ENCODE measurements at places on chromosomes 6 and 20. TPM values are rescaled to one million over a fixed set of nuclear protein-coding genes. Genes with fewer than 3 reads are reported as not detected.

GRCh38 chr20:7155794-7156193, 388.3 kb downstream of the BMP2 start:
- no peak overlapping the region for H3K4me3 ChIP-seq
- no peak overlapping the region for H3K27ac ChIP-seq
- no peaks in the 10 kb centered on the region for H3K36me3 ChIP-seq
- H3K4me1 ChIP-seq = peaks cover 8% of the 10 kb centered on the region
- no peak for DNase-seq
- no peaks in the 10 kb centered on the region for H3K27me3 ChIP-seq

- no peak overlapping the region for H3K27ac ChIP-seq
- H3K36me3 ChIP-seq = no peaks in the 10 kb centered on the region
- DNase-seq = no peak
- H3K4me3 ChIP-seq = no peak overlapping the region
These were observed 34.3 kb downstream of the SDHAF4 start for GRCh38 chr6:70601014-70601413.

- H3K36me3 ChIP-seq = peaks cover 21% of the 10 kb centered on the region
- no peaks in the 10 kb centered on the region for H3K27me3 ChIP-seq
- no peaks in the 10 kb centered on the region for H3K4me1 ChIP-seq
- no peak overlapping the region for H3K4me3 ChIP-seq
These were observed 64.3 kb downstream of the ITCH start for GRCh38 chr20:34427331-34427730.

GRCh38 chr20:19692100-19692499, 66.0 kb upstream of the RIN2 start:
- H3K27ac ChIP-seq = no peak overlapping the region
- H3K36me3 ChIP-seq = no peaks in the 10 kb centered on the region
- H3K4me1 ChIP-seq = peaks cover 8% of the 10 kb centered on the region

DNA sequence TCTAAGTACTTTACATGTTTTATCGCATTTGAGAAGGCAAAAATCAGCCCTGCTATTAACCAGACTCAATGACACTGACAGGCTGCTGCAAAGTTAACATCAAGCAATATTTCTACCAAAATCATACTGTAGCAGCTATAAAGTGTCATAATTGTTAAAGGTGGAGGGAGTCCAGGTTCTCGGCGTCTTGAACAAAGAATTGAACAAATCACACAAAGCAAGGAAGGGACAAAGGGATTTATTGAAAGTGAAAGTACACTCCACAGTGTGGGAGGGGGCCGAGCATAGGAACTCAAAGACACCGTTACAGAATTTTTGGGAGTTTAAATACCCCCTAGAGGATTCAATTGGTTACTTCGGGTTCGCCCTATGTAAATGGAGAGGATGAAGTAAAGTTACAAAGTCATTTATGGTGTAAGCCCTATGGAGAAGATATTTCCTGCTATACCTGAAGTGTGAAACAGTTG, 12.9 kb upstream of the ZNF391 start:
- H3K4me3 ChIP-seq = peak overlapping the region; percentile 75
- no peaks in the 10 kb centered on the region for H3K36me3 ChIP-seq
- H3K4me1 ChIP-seq = peaks cover 10% of the 10 kb centered on the region

DNA sequence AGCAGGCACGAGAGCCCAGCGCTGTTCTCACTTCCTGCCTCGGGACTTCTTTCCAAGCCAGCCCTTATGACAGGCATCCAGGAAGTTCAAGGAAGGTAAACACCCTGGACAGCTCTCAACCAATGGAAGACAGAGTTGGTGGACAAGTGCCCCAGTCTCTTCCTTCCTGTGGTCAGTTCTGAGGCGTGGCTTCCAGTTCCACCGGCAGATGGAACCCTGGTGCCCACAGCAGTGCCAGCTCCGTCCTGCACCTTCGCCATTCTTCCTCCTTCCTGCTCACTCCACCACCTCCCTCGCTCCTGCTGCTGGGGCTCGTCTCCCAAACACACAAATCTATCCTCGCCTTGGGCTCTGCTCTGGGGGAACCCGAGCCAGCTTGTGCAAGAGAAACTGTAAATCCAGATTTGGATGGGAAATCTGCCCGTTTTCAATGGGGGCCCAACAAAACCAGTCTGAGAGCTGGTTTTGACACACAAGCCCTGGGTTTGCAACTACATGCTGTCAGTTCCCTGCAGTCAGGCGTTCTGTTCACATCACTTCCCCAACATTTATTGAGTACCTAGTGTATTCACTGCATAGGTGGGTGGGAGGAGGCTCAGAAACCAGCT, 162.7 kb downstream of the GRM4 start:
- no peak for DNase-seq
- no peak overlapping the region for H3K4me3 ChIP-seq
- H3K27ac ChIP-seq = no peak overlapping the region
- H3K27me3 ChIP-seq = no peaks in the 10 kb centered on the region
- H3K4me1 ChIP-seq = peaks cover 2% of the 10 kb centered on the region

- peaks cover 6% of the 10 kb centered on the region for H3K4me1 ChIP-seq
- H3K27me3 ChIP-seq = no peaks in the 10 kb centered on the region
- no peak overlapping the region for H3K4me3 ChIP-seq
- no peaks in the 10 kb centered on the region for H3K36me3 ChIP-seq
- no peak for DNase-seq
These were observed 32.6 kb downstream of the DTNBP1 start for GRCh38 chr6:15630202-15630601.

DNA sequence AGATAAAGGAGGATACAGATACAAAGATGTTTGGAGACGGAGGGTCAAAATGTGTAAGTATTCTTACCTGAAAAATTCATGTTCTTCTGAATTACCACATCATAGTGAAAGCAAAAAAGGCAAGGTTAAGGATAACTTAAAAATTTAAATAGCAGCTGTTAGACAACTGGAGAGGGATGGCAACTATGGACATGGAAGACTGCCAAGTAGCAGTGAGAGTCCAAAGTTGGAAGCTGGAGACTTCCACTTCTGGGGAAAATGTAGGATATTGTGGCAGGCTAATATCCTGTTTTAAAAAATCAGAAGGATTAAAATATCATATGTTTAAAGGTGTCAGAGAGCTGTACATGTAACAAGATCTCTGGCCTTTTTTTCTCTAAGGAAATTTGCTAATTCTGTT, 29.8 kb downstream of the SYCP2 start:
- H3K4me3 ChIP-seq = no peak overlapping the region
- H3K27ac ChIP-seq = no peak overlapping the region
- DNase-seq = no peak
- H3K4me1 ChIP-seq = no peaks in the 10 kb centered on the region
- no peaks in the 10 kb centered on the region for H3K36me3 ChIP-seq

DNA sequence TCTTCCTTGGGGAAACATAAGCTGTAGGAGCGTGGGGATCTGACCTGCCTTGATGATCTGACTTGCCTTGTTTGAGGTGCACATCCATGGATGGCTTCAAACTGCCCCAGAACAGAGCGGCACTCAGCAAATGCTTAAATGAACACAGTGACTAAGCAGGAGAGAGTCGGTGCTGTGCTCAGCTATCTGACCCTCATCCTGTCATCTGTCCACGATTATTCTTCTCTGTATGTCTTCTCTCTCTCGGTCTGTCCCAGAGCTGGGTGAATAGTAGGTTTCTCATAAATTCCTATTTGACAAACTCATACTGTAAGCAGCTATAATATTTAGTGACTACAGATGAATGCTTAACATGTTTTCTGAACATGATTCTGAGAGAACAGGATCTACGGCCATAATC, 37.3 kb downstream of the TRAM2 start:
- H3K4me3 ChIP-seq = no peak overlapping the region
- H3K4me1 ChIP-seq = peaks cover 52% of the 10 kb centered on the region
- no peak overlapping the region for H3K27ac ChIP-seq
- H3K36me3 ChIP-seq = no peaks in the 10 kb centered on the region
- DNase-seq = no peak

GRCh38 chr6:12114055-12114503, 102.0 kb downstream of the HIVEP1 start:
- H3K4me1 ChIP-seq = peaks cover 9% of the 10 kb centered on the region
- no peak overlapping the region for H3K27ac ChIP-seq
- H3K4me3 ChIP-seq = no peak overlapping the region
- H3K36me3 ChIP-seq = peaks cover 6% of the 10 kb centered on the region

- no peak for DNase-seq
- no peaks in the 10 kb centered on the region for H3K4me1 ChIP-seq
- H3K36me3 ChIP-seq = no peaks in the 10 kb centered on the region
- peaks cover 7% of the 10 kb centered on the region for H3K27me3 ChIP-seq
These were observed 45.4 kb upstream of the DTNBP1 start for GRCh38 chr6:15708231-15708630.

DNA sequence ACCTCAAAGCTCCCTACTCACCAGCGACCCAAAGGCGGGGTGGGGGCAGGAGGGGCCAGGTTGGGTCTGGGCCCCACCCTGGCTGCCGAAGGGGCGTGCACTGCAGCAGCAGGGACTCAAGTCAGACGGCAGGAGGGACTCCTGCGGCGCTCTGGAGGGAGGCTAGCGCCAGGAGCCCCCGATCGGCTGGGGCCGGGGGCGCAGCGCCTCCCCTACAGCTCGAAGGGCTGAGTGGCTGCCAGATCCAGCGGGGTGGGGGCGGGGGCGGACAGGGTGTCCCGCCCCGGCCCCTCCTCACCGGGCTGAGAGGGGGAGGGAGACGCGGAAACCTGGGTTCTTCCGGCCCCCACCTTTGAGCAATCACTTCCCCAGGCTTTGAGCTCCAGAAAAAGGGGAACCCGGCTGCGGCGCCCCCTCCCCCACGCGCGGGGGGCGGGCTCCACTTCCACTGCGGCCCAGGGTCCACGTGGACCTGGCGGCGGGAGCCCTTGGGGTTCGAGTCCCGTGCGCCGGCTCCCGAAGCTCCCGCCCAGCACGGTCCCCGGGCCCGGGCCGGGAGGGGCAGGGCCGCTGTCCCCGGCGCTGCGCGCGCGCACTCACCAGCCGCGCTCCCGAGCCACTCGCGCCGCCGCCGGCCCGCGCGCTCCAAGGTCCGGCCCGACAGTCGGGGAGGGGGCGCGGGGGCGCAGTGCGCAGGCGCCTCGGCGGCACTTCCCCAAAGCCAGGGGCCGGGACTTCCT, at the start of gene RGS19:
RGS19 (minus strand) TSS at position 246 of the 740 bp plus-strand sequence. CDS start 2,632 bp downstream, outside the sequence.
- no peak for DNase-seq
- no peak within 1 kb of the TSS for H3K27ac ChIP-seq
- no peaks in the 10 kb centered on the region for H3K36me3 ChIP-seq

DNA sequence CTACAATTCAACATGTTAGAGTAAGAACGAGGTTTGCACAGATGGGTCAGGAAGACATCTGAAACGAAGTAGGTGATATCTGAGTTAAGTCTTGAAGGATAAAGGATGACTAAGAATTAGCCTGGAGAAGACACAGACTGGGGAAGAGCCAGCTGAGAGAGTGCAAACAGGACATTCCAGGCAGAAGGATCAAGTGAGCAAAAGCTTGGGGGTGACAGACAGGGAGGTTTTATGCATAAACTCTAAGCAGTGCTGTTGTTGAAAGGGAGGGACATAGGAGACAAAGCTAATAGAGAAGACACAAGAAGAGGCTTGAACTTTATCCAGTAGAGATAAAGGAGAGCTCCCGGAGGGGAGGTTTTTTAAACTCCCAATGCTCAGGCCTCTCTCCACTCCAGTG, 15.0 kb upstream of the ETV7 start:
- H3K4me1 ChIP-seq = no peaks in the 10 kb centered on the region
- H3K27me3 ChIP-seq = no peaks in the 10 kb centered on the region
- no peak for DNase-seq
- H3K4me3 ChIP-seq = no peak overlapping the region
- H3K36me3 ChIP-seq = no peaks in the 10 kb centered on the region
- no peak overlapping the region for H3K27ac ChIP-seq

- DNase-seq = no peak
- no peaks in the 10 kb centered on the region for H3K4me1 ChIP-seq
- no peaks in the 10 kb centered on the region for H3K27me3 ChIP-seq
These were observed 9.2 kb downstream of the TUBB2A start for GRCh38 chr6:3147914-3148757.

DNA sequence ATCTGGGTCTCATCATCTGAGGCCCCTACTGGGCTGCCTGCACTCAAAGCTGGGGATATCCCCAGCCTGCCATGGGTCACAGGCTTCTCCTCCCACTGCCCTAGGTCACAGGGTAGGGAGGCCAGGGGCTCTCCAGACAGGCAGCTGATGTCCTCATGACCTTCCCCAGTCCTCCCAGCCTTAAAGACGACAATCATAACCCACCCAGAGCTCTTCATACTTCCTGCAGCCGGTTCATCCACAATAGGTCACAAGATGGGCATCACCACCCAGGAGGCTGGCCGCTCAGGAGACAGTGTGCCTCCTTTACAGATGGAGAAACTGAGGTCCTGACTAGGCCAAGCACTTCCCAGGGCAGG, 15.2 kb downstream of the TFEB start:
- H3K36me3 ChIP-seq = no peaks in the 10 kb centered on the region
- H3K27ac ChIP-seq = no peak overlapping the region
- peaks cover 41% of the 10 kb centered on the region for H3K4me1 ChIP-seq

DNA sequence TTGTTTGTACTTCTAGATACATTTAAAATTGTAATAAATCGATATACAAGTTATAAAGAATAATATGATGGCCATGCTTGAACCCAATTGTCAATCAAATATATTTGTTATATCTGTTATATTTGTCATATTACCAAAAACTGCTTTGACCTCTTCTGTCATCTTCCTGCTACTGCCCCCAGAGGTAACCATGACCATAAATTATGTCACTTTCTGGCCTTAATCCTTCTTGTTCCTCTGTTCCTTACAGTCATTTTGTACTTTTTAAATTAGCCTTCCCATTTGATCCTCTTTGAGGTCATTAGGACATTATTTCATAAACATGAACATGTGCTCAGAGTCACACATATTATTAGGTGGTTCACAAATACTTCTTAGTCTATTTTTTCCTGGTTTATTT, 124.7 kb downstream of the HFE start:
- DNase-seq = no peak
- H3K4me3 ChIP-seq = no peak overlapping the region
- H3K27me3 ChIP-seq = no peaks in the 10 kb centered on the region
- peaks cover 15% of the 10 kb centered on the region for H3K4me1 ChIP-seq
- no peaks in the 10 kb centered on the region for H3K36me3 ChIP-seq
- no peak overlapping the region for H3K27ac ChIP-seq

DNA sequence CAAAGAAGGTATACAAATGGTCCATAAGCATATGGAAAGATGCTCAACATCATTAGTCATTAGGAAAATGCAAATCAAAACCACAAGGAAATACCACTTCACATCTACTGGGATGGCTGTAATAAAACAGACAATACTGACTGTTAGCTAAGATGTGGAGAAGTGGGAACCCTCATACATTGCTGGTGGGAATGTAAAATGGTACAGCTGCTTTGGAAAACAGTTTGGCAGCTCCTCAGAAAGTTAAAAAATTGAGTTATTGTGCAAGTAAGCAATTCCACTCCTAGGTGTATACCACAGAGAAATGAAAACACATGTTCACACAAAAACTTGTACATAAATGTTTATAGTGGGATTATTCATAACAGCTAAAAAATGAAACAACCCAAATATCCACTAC, 173.0 kb upstream of the JAG1 start:
- H3K36me3 ChIP-seq = no peaks in the 10 kb centered on the region
- no peaks in the 10 kb centered on the region for H3K27me3 ChIP-seq
- no peak overlapping the region for H3K4me3 ChIP-seq
- H3K4me1 ChIP-seq = peaks cover 11% of the 10 kb centered on the region
- no peak for DNase-seq

GRCh38 chr20:32429343-32429742, 71.2 kb downstream of the ASXL1 start:
- H3K27me3 ChIP-seq = no peaks in the 10 kb centered on the region
- H3K4me1 ChIP-seq = no peaks in the 10 kb centered on the region
- H3K27ac ChIP-seq = no peak overlapping the region
- no peak for DNase-seq
- H3K36me3 ChIP-seq = peaks cover 45% of the 10 kb centered on the region
- no peak overlapping the region for H3K4me3 ChIP-seq

The FERMT1 gene
- polyA plus RNA-seq = 312 TPM

The GPLD1 gene
- polyA plus RNA-seq = 0.01 TPM

The BTN1A1 gene
- not detected for polyA plus RNA-seq

The DEFB125 gene
- not detected for polyA plus RNA-seq

The BACH2 gene
- 0.62 TPM for polyA plus RNA-seq

The RAB23 gene
- 10.0 TPM for polyA plus RNA-seq

The COX4I2 gene
- not detected for polyA plus RNA-seq

The AFDN gene
- polyA plus RNA-seq = 36.4 TPM

Measured in keratinocyte (primary cell).